ENCODE measurements at places on chromosomes 12 and 14.

- DNase-seq = no peak
Observed at GRCh38 chr12:72493407-72493806, 221.2 kb downstream of the TRHDE start.

DNA sequence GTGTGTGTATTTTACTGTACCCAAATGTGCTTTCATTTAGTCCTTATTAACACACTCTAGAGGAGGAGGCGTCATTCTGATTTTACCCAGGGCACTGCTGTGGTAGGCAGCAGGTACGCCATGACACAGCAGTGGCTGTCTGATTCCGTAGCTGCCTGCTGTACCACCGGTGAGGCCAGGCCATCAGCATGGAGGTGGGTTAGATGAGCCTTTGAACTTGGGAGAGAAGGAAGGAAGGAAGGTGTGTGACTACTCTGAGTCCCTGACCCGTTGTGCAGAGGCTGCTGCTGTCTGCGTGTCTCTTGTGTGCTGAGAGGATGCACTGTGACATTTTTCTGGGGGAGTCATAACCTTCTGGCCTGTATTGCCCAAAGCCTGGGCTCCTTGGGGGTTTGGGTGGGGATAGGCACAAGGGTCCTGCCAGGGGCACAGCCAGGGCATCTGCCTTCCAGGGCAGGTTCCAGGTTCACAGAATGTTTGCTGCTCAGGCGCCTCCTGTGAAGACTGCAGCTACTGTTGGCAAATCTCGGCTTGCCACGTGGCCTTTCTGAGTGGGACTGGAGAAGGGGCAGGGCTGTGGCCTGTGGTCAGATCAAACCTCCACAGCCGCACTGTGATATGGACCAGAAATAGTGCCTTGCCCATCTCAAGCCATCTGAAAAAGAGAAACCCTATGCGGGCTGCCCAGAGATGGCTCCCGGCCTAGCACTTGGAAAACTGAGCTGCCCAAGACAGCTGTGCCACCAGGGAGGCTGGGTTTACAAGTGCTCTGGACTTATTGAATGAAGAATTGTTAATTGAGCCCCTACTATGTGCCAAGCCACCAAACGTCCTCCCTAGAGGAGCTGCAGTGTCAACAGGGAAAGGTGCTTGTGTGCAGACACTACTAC lies 47.1 kb downstream of the MLXIP start:
- no peak for DNase-seq

DNA sequence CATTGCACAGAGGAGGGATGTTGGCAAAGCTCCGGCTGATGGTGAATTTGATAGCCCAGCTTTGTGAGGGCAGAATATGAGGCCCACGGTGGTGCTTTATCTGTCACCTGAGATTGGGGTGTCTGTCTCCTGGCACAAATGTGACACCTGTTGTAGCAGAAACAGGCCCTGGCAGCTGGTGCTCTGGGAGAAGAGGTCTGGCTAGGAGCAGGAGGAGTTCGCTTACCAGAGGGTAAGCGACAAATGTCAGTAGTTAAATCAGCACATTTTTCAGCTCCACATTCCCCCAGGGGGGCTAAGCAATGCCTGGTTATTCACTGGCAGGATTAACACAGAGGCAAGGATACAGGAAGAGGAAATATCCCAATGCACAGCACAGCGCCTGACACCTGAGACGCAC lies 71.1 kb downstream of the B4GALNT3 start:
- DNase-seq = no peak

DNA sequence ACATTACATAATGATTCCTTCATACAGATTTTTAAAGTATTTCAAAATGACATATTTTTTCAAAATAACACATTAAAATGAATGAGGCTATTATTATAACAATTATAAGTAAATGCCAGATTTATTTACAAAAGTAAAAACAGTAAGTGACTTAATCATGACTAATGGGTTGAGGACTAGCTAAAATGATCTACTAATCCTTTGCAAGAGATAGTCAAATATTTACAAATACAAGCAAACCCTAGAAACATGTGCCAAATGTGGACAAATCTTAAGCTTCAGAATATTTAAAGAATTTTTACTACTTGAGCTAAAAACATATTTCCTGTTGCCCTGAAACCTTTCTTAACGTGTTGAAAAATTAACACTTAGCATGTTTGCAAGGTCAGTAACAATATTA lies 74.8 kb downstream of the KIF21A start:
- no peak for DNase-seq

DNA sequence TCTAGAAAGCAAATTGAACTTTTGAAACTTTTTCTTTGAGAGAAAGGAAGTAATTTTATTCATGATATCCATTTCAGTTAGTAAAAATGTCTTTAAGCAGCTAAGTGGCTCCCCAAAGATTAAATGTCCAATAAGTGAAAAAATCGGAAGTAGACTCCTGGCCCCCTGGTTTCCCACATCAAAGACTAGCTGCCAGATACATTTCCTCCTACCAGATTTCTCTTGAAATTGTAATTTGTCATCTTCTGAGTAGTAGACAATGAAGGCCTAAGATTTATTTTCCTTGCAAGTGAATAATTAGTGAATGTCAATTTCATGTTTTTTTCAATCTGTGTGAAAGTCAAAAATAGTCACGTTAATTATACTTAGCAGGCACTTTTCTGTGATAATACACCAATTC lies 321.9 kb downstream of the SYT1 start:
- DNase-seq = no peak

- no peak for DNase-seq
Observed at GRCh38 chr12:26823390-26823789, 9.6 kb downstream of the ITPR2 start.

- DNase-seq = no peak
Observed at GRCh38 chr12:54432815-54433164, 13.7 kb upstream of the ITGA5 start.

DNA sequence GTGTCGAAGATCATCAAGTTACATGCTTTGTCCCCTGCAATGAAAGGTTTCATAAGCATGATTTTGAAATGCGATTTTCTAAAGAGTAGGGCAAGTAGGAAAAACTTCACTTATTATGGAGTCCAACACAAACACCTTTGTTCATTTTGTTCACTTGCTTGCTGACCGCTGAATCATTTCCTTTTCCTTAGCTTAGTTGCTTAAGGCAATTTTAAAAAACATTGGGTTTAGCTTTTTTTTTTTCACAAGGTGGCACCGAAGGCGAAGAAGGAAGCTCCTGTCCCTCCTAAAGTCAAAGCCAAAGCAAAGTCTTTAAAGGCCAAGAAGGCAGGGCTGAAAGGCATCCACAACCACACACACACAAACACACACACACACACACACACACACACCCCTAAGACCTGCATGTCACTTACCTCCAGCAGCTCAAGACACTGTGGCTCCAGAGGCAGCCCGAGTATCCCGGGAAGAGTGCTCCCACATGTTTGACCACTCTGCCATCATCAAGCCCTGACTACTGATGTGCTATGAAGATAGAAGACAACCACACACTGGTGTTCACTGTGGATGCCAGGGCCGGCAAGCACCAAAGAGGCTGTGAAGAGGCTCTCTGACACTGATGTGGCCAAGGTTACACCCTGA lies 11.4 kb downstream of the MANSC1 start:
- DNase-seq = no peak

DNA sequence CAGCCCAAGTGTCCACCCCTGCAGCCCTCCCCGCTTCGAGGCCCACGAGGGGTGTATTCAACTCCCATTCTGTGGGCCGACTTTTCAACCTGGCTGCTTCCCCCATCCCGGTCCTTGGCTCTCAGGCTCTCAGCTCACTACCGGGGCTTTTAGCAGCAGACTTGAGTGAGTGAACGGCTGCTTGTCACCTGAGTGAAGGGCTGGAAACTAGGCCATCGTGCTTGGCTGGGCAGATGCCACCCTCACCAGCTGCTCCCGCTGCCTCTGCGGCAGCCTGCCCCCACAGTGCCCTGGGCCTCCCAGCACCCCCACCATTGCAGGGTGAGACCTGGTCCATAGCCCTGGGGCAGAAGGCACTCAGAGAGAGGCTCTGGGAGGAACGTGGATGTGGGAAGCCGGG lies 59.9 kb downstream of the SLC6A12 start:
- DNase-seq = no peak

DNA sequence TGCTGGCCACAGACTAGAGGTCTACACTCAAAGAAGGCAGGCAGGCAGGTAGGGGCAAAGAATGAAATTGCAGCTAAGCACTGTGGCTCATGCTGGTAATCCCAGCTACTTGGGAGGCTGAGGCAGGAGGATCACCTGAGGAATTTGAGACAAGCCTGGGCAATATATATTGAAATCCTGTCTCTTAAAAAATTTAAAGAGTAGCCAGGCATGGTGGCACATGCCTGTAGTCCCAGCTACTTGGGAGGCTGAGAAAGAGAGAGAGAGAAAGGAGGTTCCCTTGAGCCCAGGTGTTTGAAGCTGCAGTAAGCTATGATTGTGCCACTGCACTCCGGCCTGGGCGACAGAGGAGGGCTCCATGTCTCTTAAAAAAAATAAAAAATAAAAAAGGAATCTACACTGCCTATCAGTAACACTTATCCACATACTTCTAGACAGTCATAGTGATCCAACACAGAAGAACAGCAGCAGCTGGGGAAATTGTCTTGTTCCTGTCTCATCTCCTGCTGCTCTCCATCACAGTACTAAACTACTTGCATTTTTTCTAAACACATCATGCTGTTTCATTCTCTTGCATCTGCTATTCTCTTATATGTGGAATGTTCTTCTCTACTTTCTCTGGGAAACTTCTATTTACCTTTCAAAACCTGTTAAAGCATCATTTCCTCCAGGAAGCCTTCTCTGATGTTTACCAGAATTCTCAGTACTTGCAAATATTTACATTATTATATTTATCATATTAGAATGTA lies 57.2 kb downstream of the ATF7 start:
- DNase-seq = no peak

DNA sequence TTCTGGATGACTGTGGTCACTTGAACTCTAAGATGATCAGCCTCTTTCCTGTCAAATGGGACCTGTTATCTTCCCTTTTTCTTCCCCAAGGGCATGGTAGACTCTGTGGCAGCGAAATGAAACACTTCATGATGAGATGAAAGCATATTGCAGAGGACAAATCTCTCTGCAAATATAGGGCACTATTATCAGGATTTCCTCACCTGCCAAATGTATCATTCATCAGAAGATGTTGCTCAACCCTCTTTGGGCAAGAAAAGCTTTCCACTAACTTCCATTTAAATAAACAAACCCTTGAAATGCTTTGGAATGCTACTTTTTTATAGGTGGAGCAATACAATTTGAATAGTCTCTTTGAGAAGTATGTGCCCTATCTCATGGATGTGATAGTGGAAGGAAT lies 105.0 kb downstream of the DNAH10 start:
- no peak for DNase-seq

Measured in activated CD4-positive, alpha-beta T cell treated with anti-CD3 and anti-CD28 coated beads for 48 hours (primary cell).